ENCODE measurements at places on chromosomes 3 and 15.

DNA sequence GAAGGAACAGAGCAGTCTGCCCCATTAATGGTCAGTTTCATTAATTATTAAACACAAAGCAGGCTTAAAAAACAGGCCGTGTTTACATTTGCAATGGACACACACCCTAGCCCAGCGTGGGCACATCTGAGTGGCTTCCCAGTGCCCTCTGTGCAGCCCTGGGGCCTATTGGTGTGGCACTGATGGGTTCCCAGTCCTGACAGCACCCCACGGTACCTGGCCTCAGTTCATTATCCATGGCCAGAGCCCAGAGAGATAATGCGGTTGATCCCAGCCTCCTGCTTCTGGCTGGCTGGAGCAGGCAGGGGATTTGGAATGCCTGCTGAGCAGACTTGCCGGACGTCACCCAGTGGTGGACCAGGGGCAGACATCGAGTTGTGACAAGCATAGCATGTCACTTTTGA lies 110.5 kb upstream of the ABHD17C start:
- no peak for DNase-seq

DNA sequence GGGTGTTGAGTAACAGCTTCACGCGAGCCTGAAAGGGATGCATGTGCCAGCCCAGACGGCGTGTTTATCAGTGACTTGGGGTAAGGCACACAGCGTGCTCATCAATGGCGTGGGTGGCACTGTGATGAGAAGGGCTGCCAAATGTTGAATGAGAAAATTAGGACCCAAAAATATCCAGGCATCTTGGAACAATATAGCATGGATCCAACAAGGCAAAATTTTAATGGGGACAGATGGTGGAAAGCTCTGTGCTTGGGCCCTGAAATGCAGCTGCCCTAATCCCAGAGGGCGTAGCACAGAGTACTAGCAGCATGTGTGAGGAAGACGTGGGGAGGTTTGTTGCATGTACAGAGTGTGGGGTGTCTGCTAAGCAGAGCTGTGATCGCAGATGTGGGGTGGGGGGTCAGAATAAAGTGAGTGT lies 48.9 kb downstream of the SSUH2 start:
- no peak for DNase-seq

GRCh38 chr3:143309705-143310104 lies 190.1 kb downstream of the CHST2 start:
- no peak for DNase-seq

GRCh38 chr3:139243710-139244109 lies 100.1 kb upstream of the MRPS22 start:
- no peak for DNase-seq

GRCh38 chr3:21446027-21446426 lies 305.0 kb downstream of the ZNF385D start:
- DNase-seq = no peak

DNA sequence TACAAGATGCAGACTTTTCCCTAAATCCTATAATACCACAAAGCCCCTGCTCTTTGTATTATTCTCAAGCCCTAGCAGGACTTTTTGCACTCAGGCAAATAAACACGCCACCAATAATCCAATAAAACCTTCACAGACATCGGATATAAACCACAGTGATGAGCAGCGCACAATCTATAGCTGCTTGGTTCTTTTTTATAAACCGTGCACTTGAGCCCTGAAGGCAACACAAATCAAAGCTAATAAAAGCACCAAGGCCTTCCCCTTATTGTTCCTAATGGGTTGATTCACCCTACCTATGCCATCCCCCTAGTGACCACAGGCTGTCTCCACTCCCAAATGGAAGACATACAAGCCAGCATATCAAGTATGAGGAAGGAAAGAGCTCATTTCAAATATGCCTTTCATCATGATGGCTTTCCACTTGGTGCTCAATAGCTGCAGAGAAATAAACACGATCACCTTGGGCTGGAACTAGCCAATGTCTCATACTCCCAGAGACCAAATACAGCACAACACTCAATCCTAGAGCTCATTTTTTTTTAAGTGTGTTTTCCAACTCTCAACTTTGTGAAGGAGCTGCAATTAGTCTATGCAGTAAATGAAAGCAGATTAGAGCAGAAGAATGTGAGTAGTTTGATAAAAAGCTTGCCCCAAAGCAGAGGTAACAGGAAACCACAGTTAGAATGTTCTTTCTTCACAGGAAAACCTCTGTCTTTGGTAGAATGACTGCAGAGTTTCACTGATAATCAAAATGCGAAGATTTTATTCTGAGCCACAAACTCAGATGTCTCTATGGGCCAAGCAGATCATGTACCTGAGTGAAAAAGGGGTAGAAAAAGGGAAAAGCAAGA lies 573.9 kb downstream of the AGBL1 start:
- no peak for DNase-seq

Data from activated CD8-positive, alpha-beta memory T cell treated with anti-CD3 and anti-CD28 coated beads for 1 hour (primary cell).